ENCODE measurements at places on chromosomes 13 and 19.

- no peak for DNase-seq
Measured at GRCh38 chr19:33804021-33804799, 7.5 kb downstream of the KCTD15 start.

GRCh38 chr19:35641515-35642151 lies at the start of gene ETV2:
Gene ETV2 (plus strand): TSS chr19:35641745. CDS start chr19:35642461, 716 bp downstream.
- no peak for DNase-seq

GRCh38 chr13:36519432-36519831 lies 87.1 kb downstream of the CCNA1 start:
- DNase-seq: no peak

DNA sequence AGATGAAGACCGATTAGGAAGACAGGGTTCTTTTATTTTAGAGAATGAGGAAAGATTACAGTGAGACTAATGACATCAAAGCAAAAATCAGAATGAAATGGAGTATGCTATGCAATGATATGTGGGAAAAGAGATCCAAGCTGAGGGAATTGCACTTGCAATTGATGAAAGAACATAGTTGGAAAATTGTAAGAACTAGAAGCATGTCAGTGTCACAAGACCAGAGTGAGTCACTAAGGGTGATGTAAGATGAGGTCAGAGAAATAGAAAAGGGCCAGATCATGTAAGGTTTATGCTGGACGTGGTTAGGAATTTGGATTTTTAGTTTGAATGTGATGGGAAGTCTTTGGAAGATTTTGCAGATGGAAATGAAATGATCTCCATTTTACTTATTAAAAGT lies 1937.3 kb downstream of the OLFM4 start:
- no peak for DNase-seq

DNA sequence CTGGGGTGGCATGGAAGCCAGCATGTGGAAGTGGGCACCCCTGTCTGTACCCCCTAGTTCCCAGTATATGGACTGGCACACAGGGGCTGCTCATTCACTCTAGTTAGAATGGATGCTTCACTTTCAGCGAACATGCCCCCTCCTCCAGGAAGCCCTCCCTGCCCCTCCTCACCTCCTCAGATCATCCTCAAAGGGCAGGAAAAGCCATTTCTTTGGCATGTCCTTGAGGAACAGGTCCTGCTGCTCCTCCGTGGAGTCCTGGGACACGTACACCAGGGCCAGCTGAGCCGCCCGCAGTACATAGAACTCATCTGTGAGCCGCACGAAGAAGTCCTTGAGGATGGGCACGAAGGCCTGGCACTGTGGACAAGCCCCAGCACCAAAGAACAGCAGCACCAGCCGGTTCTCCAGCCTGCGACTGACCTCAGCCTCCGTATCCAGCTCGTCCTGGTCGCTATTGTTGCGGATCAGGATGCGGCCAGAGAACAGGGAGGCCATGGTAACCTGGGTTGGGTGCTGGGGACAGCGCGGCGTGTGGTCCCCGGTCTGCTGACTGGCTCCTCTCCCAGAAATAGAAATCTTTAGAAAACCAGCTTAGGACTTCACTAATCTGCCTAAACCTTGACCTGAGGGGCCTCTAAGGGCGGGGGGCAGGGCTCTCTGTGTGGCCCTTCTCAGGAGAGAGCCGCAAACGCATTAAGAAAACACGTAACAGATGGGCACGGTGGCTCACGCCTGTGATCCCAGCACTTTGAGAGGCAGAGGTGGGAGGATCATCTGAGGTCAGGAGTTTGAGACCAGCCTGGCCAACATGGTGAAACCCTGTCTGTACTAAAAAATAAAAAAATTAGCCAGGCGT lies at the start of gene NXNL1:
Gene NXNL1, minus strand, starts transcription at position 555 of the 859 bp plus-strand sequence. Its CDS starts 57 bp downstream, at position 498.
- no peak for DNase-seq

GRCh38 chr13:23660249-23660648 lies 90.0 kb downstream of the TNFRSF19 start:
- DNase-seq: no peak

DNA sequence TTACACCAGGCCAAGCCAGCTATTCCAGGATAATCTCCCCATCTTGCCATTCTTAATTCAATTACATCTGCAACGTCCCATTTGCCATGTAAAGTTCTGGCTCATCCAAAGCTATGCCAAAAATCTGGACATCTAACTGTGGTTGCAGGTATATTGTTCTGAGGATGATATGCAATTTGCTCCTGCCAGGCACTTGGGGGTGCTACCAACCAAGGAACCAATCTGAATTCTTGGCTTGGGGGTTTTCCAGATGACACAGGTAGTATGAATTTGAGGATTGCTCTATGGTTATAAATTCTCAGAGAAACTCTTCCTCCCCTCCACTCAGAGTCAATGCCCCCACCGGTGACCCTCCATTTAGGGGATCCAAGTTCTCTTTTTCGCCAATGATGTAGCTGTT lies 33.0 kb downstream of the CRYL1 start:
- no peak for DNase-seq

GRCh38 chr19:4216846-4217245 lies 12.5 kb upstream of the EBI3 start:
- no peak for DNase-seq

- no peak for DNase-seq
Measured at GRCh38 chr19:18338541-18338940, 1.9 kb upstream of the PGPEP1 start.

DNA sequence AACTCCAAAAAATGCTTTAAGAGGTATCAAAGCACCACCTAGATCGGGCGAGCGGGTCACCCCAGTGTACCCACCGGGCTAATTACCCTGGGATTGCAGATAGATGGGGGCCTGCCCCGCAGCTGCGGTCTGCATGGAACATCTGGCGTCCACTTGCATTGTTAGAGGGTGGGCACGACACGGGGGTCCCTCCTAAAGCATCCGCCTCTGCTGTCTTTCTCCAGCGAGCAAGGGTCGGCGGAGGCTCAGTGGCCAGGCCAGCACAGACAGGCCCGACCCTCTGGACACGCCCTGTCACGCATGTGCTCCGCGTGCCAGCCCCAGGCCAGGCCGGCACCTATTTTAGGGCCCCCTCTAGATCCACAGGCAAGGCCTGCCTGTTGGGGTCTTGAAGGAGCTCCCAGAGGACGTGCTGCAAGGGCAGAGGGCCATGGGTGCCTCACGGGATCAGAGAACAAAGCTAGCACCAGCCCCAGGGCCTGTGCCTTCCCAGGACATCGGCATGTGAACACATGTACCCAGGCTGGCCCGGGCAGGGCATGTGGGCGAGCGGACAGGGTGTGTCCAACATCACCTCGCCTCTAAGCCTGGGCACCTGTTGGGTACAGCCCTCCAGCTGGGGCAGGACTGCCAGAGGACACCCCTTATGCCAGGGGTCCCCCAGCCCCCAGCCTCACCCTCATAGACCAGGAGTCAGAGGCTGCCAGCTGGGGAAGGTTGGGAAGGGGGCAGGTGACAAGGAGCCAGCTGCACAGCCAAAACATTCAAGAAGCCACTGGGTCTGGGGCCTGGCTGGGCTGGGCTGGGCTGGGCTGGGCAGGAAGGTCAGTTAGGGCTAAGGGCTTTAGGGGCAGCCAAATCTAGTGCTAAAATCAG lies 35.6 kb upstream of the NANOS3 start:
- no peak for DNase-seq

DNA sequence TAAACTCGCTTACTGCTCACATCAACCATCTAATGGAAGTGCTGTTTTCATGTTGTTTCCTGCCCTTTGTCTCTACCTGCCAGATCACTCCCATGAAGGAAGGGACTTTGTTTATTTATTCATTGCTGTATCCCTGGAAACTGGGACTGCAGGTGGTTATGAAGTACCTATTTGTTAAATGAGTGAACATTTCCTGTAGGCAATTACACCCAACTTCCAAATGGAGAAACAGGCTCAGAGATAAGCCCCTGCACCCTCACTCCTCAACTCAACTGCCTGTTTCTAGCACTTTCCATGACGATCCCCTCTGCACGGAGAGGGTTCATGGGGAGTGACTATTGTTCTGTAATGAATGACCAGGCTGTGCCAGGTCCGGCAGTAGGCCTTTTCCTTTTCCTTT lies 1.9 kb upstream of the SELENOW start:
- no peak for DNase-seq

DNA sequence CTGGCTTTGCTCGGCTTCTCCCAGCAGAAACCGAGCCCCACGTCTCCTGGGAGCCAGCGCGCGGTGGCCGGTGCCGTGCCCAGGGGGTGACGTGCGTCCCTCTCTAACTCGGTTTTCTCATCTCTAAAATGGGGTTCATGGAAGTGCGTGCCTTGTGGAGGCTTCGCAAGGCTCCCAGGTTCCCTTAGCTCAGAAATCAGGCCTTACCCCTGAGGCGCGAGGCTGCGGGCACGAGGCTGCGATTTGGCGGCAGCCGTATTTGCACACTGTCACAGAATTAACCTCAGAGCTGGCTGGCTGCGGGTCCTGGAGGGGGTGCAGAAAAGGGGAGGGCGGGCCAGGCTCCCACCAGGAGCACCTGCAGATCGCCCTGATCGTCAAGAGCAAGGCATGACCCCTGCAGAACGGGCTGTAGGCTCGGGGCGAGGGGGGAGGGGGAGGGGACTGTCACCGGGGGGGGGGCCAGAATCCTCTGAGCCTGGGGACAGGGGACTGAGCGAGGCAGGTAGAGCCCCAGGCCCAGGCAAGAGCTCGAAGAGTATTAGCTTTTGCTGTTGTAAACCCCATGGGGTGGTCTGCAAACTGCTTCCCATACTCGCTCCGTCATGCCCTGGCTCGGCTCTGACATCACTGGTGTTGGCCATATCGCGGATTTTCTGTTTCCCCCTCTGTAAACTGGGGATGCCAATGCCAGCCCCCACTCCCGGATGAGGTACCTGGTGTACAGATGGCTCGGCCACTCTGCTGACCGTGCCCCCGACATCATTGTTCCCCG lies 62.2 kb downstream of the CCNE1 start:
- DNase-seq: no peak

GRCh38 chr19:11286312-11286974 lies 9.5 kb upstream of the TSPAN16 start:
- DNase-seq: no peak

DNA sequence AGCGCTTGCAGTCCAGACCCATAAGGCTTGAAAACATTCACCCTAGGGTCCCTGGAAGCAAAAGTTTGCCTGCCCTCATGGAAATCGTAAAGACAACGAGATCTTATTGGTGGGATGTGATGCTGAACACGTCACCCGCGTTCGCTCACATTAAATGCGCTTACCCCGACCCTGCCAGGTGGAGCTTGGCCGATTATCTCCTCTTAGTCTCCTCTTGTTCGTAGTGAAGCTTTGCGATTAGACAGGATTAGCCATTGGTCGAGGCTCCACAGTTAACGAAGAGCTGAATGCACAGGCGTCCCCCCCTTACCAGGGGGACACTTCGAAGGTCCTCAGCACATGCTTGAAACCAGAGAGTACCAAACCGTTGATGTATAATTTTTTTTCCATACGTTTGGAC lies 16.0 kb upstream of the KDM4B start:
- no peak for DNase-seq

- no peak for DNase-seq
Measured at GRCh38 chr13:63024458-63024857, 1608.8 kb upstream of the PCDH20 start.

DNA sequence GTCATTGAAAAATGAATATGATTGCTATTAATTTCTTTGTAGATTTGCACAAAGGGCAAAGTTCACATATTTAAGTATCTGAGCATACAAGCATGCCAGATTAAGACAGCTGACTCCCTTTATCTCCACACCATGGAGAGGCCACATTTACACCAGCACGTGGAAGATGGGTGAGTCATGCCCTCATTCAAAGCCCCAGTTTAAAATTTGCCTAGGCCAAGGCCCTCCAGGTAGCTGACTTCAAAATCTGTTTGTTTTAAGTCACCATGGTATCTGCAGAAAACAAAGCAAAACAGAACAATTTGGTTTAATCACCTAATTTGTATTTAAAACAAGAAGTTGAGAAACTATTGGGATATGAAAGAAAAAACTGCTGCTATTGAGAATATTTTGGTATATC lies 109.2 kb downstream of the ESD start:
- no peak for DNase-seq

- no peak for DNase-seq
Measured at GRCh38 chr13:30340331-30341250, 33.2 kb upstream of the KATNAL1 start.

DNA sequence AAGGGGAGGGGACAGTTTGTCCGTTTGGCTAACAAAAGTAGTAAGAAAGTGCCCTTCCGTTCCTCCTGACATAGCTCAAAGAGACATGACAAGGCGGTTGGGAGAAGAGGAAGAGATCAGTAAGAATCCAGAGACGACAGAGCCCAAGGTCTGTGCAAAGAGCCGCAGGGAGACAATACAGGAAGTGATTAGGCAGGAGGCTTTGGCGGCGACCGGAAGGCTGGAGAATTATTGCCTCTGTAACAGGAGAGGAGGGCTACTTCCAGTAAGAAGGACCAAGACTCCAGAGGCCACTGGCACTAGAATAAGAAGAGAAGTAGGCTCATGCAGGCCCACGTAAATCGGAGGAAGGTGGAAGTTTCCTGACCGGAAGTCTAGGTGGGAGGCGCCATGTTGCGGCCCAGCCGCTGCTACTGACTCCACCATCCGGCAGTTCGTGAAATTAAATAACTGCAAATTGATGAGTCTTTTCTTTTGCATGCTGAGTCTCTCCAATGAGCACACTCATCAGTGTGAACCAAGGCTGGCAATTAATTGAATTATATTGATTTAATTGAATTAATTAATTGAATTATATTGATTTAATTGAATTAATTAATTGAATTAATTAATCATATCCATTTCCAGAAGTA lies 9.9 kb downstream of the RFX2 start:
- no peak for DNase-seq

DNA sequence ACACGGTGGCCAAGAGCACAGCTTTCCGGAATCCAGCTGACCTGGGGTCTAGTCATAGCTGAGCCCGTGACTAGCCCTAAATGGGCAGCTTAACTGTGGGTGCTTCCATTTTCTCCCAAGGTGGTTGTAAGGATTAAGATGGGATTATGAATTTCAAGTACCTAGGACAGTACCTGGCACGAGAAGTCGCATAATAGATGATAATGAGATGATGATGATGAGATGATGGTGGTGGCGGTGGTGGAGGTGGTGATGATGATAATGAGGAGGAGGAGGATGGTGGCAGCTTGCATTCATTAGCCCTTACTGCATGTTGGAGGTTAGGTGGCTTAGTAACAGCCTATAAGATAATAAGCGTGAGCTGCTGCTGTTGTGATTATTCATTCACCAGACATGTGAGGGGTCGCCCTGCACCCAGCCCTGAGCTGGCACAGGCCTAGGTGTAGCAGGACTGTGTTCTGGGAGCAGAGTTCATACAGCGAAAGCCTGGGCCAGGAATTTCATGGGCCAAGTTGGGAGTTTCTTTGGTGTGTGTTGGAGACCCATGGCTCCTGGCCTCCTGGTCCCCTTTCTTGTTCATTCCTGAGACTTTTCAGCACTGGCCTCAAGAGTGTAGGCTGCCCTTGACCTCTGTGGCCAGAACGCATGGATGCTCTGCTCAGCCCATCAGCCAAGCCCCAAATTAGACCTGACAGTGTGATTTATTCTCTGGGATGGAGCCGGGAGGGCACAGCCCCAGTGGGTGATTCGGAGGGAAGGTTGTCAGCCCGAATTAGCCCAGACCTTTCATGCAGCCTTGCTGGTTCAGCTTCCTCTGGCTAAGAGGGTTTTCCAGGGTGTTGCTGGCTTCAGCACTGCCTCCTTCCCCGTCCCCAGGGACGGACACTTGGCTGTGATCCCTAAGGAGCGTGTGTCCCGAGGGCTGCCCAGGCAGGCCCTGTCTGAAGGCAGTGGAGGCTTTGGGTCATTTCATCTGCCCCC lies 128.8 kb downstream of the SIPA1L3 start:
- DNase-seq: no peak

GRCh38 chr13:42984691-42985090 lies 7.3 kb downstream of the EPSTI1 start:
- DNase-seq: no peak

All from cerebellar nuclear complex (tissue), 1 donor.